SHP77 treated with DMSO at 0.1 percent for 48 hours (cell line): ENCODE measurements at places on chromosomes 6 and 20.

GRCh38 chr6:24321538-24322162 is 36.2 kb downstream of the DCDC2 start:
- DNase-seq = no peak

DNA sequence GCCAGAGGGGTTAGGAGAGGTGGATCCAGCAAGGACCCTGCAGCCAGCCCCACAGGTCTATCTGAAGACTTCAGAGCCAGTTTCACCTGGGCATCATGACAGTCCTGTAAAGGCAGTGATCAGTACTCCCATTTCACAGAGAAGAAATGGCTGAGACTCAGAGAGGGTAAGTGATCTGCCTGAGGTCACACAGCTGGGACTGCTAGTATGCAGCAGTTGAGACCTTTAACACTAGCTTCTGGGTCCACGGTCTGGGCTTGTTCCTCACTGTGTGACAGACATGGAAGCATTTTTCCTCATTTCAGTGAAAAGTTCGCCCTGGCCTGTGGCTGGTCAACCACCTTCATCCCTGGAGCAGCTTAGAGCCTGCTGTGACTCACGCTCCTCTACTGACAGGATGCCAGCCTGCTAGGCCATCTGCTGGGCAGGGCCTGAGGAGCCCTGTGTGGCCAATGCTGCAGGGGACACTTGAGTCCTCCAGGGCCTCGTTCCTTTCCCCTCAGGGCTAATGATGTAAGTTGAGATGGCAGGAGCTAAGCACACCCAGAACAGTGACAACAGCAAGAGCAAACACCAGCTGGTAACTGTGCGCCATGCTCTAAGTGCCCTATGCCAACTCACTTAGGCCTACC is 192.0 kb downstream of the LRFN2 start:
- peak; percentile 38 for DNase-seq

GRCh38 chr6:88378639-88379038 is 212.5 kb upstream of the CNR1 start:
- DNase-seq = no peak

DNA sequence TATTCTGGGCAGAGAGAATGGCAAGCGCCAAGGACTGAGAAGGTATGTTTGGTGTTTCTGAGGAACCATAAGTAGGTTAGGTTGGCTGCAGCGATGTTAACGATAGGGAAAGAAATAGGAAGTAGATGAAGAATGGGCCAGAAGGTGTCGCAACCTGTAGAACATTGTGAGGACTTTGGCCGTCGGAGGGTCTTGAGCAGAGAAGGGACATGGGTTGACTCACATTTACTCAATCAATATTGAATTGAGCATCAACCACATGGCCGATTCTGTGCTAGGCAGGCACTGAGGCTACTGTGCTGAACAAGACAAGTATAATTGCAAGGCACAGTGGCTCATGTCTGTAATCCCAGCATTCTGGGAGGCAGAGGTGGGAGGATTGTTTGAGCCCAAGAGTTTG is 26.8 kb upstream of the RPN2 start:
- DNase-seq = no peak

DNA sequence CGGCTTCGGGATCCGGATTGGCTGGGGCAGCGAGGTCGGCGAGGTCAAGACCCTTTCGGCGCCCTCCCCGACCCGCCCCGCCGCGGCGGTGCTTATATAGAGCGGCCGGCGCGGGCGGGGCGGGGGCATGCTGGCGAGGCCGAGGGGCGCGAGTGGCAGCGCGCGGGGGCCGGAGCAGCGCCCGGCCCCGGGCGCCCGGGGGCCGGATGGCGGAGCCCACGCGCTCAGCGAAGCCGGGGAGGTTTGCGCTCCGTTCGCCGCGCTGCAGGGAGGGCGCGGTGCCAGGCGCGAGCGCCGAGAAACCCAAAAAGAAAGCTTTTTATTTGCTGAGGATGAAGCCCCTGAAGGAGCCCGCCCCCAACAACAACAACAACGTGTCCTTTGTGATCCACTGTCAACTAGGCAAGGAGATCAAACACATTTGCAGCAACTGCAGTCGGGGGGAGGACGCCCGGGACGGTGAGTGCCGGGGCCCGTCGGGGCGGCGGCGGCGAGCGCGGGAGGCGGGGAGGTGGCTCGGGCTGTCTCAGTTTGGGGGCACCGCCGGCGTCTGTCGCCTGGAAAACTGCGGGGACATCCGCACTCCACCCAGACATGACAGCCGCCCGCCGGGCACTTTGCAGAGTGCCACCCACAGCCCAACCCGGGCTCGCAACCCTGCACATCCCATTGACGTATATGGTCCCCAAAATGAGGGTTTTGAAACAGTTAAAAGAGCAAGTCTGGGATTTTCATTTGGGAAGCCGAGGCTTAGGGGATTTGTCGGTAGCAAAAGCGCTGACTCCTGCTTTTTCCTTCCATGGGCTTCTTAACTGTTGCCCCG is 297.3 kb downstream of the PHACTR1 start:
- DNase-seq = no peak

- no peak for DNase-seq
These were observed 2.7 kb upstream of the ESR1 start for GRCh38 chr6:151804585-151805285.

- DNase-seq = no peak
These were observed 199.0 kb downstream of the PLCB1 start for GRCh38 chr20:8330785-8331695.

- no peak for DNase-seq
These were observed 118.4 kb downstream of the JPH2 start for GRCh38 chr20:44068316-44069201.

GRCh38 chr20:22214296-22214695 is 370.1 kb downstream of the FOXA2 start:
- DNase-seq = no peak

DNA sequence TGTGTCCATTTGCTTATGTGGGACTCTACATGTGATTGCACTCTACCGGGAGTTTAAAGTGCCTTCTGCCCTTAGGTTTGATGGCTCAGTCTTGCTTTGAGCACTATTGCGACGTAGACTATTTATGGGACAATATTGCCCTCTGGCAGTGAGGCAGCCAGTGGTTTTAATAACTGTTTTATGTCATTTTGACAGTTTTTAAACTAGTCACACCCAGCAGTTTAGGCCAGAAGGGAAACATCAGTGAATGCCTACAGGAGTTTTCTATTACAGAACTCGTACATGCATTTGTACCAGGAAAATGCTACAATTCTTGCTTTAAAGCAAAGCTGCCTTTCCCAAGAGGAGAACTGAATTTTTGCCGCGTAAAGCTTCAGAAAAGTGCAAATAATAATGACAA is 813.7 kb downstream of the KIF16B start:
- no peak for DNase-seq

GRCh38 chr20:25573288-25574251 is 11.8 kb downstream of the NINL start:
- DNase-seq = no peak

- DNase-seq = no peak
These were observed 54.4 kb downstream of the FAM184A start for GRCh38 chr6:119024111-119024510.

GRCh38 chr6:21431526-21431925 is 162.0 kb upstream of the SOX4 start:
- DNase-seq = no peak
